Activated CD8-positive, alpha-beta memory T cell treated with anti-CD3 and anti-CD28 coated beads for 36 hours (primary cell): ENCODE measurements at places on chromosomes 4 and X. TPM values are rescaled to one million over a fixed set of nuclear protein-coding genes. Genes with fewer than 3 reads are reported as not detected.

Gene MAGEB10
- total RNA-seq, result not detected

Gene STAG2
- total RNA-seq, result 117 TPM

Gene CXCL5
- not detected for total RNA-seq

Gene TMPRSS11A
- not detected for total RNA-seq

Gene IGSF1
- not detected for total RNA-seq

Gene SHOX
- not detected for total RNA-seq

Gene NMU
- not detected for total RNA-seq

Gene P2RY8
- 24.7 TPM for total RNA-seq

Gene XAGE1A
- total RNA-seq, result not detected

Gene TRAPPC11
- total RNA-seq, result 27.9 TPM

Gene CDX4
- not detected for total RNA-seq
